ENCODE measurements at places on chromosomes 1 and 21.

GRCh38 chr1:153444078-153444477, 16.4 kb downstream of the S100A7 start:
- DNase-seq, result no peak

DNA sequence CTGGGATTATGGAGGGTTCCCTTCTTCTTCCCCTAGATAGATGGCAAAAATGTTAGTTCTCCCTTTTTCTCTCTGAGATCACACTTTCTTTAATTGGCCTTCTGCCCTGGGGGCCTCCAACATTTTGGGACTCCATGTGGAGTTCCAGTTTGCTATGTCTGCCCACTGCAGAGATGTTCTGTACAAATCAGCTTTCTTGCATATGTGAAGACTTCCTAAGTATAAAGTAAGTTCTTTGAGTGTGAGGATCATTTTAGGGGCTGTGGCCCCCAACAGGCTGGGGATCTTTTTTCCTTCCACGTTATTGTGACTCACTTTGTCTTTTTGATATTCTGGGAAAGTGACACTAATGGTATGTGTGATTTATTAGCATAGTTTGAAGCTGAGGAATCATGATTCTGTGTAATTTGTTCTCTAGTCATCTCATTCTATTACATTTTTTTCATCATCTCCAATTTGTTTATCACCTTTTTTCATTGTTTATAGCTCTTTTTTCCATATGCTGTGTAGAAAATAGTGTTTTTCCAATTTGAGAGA, 48.2 kb downstream of the HHAT start:
- DNase-seq, result peak; percentile 70

GRCh38 chr1:179187735-179188471, 41.6 kb downstream of the ABL2 start:
- DNase-seq, result no peak

- DNase-seq, result peak; percentile 84
Observed at GRCh38 chr1:214404154-214404553, 123.2 kb downstream of the SMYD2 start.

- no peak for DNase-seq
Observed at GRCh38 chr21:30582870-30583269, 7.3 kb downstream of the KRTAP22-2 start.

GRCh38 chr1:20731057-20731991, 1.2 kb downstream of the SH2D5 start:
- no peak for DNase-seq

GRCh38 chr1:25186161-25187007, 45.9 kb downstream of the SYF2 start:
- no peak for DNase-seq

GRCh38 chr21:45450423-45451090, 45.6 kb downstream of the COL18A1 start:
- no peak for DNase-seq

DNA sequence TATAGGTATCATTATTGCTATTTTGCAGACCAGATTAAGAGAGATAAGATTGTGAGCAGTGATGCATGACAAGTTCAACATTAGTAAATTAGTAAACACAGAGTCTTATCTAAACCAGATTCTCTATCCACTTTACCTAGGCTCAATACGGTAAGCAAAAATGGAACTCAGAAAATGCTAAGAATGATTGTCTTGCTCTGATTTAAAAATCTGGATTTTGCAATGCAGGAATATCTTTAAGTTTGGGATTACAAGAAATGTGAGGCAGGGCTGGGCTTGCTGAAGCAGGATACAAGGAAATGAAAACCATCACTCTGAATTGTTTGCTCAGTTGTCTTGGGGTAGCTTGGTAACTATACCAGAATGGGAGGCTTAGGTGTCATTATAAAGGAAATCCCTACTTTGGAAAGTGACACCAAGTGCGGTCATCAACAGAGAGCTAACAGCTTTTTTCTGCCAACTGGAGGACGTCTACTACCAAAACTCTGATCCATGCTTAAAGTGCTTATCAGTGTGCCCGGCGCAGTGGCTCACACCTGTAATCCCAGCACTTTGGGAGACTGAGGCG, 332.7 kb upstream of the RUNX1 start:
- no peak for DNase-seq

Measured in fibroblast of skin of back (primary cell).